ENCODE measurements at places on chromosomes 4 and X.

DNA sequence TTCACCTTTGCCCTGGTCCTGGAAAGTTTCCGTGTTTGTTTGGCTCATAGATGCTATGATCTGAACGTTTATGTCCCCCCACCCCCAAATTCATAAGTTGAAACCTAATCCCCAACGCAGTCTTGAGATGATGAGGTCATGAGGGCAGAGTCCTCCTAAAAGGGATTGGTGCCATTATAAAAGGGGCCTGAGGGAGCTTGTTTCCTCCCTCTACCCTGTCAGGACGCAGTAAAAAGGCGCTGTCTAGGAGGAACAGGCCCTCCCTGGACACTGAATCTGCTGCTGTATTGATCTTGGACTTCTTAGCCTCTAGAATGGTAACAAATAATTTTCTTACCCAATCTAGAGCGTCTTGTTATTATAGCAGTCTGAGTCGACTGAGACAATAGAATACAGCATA, 2190.6 kb upstream of the TENM3 start:
- no peak for DNase-seq

DNA sequence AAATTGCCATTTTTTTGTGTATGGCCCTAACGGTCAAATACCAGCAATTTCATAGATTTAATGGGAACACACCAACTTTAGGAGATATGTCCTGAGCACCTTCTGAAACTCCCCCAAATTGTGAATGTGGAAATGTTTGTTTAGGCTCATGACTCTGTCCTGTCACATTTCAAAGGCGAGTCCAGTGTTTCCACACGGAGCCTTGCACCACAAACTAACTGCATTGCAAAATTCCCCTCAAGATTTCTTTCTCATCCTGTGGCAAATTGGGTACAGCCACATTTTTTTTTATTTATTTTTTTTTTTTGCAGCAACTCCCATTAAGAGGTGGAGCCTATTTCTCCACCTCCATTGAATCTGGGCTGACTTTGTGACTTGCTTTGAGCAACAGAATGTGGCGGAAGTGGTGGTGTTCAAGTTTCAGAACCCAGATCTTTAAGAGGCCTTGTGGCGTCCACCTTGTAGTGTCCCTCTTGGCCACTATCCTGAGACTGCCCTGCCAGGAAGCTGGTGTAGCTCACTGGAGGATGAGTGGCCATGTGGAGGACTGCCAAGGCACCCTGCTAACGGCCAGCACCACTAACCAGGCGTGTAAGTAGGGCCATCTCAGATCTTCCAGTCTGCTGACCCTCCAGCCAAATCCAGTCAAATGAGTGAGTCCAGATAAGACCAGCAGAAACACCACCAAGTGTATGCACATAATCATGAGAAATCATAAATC, 172.4 kb upstream of the SCML1 start:
- no peak for DNase-seq

DNA sequence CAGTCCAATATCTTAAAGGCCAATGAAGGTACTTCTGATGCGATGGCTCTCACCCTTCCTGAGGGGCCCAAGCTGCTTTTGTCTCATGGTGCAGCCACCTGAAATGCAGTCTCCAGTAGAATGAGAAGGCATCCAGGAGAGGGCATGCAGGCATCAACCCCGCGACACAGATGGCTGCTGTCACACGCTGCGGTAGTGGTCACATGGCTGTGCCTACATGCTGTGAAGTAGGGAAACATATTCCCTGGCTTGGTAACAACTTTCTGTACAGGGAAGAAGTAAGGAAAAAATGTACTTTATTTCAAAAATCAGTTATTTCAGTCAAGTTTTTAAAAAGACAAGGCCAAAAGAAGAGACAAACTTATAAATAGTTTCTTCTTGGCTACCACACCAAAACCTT, 139.9 kb downstream of the TRIML1 start:
- DNase-seq: no peak

GRCh38 chr4:158859661-158860060, 90.8 kb downstream of the FNIP2 start:
- DNase-seq: no peak

DNA sequence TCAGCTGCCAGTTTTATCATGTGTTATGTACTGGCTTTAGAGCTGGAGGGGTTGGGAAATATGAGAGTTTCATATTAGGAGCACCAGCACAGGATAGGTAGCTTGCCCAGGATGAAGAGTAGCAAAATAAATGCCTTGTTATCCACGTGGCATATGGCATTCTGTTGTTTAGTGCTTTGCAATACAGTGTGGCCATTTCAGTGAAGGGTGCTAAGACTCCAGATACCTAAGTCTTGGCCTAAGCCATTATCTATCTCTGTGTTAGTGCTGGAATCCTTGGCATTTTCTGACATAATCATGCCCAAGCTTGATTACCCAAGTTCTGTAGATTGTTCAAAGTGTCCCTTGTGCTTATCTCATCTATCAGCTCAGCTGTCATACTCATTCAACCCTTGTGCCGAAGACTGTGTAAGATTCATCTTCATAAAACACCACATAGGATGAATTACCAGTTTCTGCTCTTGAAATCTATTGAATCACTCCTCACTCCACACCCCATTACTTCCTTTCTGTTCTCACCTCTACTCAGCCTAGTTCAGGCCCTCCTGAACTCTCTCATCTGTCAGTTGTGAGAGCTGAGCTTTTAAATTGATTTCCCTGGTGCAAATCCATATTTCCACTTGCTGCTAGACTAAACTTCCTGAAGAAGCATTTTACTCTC, 73.5 kb downstream of the CLCN5 start:
- DNase-seq: no peak

- no peak for DNase-seq
Observed at GRCh38 chr4:13546142-13546940, 2.0 kb upstream of the NKX3-2 start.

GRCh38 chrX:55102754-55103153, 13.9 kb downstream of the PAGE2 start:
- no peak for DNase-seq

- no peak for DNase-seq
Observed at GRCh38 chr4:105679186-105679585, 29.3 kb downstream of the INTS12 start.

DNA sequence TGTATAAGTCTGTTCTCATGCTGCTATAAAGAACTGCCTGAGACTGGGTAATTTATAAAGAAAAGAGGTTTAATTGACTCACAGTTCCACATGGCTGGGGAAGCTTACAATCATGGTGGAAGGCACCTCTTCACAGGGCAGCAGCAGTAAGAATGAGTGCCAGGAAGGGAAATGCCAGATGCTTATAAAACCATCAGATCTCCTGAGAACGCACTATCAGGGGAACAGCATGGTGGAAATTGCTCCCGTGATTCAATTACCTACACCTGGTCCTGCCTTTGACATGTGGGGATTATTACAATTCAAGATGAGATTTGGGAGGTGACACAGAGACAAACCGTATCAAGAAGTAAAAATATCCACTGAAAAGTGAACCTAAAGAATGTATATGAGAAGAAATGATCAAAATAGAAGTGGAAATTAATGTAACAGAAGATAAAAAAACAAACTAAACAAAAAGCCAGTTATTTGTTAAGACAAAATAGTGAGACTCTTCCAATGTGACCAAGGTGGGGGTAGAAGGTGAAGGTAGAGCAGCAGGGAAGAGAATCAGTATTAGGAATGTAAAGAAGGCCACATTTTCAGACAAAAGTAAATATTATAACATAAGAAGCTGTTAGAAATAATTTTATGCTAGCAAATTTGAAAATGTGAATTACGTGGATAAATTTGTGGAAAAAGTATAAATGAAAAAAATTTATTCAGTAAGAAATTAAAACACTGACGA, 372.9 kb downstream of the NKX6-1 start:
- DNase-seq: no peak
